Fibroblast of villous mesenchyme (primary cell): ENCODE measurements at places on chromosomes 3 and 15. TPM values are rescaled to one million over a fixed set of nuclear protein-coding genes. Genes with fewer than 3 reads are reported as not detected.
A peak's percentile ranks its signal among the peaks of the same experiment; 100 is the strongest.

DNA sequence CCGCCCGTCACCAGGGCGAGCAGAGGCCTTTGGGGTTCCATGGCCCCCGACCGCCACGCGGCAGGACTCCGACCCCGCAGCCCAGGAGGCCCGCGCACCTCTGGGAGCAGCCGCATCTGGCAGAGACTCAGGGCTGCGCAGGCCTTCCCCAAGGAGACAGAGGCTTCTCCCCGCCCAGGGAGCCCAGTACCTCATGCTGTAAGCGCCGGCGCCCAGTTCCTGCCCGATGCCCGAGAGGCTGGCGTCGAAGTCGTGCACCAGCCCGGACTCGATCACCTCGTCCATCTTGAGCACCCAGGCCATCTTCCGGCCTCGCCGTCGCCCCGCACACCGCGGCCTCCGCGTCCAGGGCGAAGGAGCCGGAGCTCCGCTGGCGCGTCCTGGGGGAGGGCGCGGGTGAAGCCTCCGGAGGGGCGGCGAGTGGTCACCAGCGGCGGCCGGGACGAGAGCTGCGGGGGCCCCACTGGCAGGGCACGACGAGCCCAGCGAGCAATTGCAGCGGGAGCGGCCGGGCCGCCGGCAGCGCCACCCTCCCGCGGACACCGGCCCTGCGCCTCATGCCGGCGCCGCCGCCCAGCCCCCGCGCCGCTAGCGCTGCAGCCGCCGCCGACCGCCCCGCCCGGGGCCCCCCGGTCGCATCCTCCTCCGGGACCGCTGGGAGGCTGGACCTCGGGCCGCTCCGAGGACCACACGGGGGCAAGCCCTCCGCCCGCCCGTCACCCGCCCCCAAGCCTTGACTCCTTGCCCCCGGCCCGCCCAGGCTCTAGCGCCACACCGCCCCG lies 468 bp downstream of the UBP1 start:
- peak; percentile 43 for DNase-seq

UCN2 gene
- total RNA-seq, result 6.0 and 11.9 TPM in 2 replicates

NRROS gene
- under 0.01 and 0.32 TPM in 2 replicates for total RNA-seq

ZPLD1 gene
- total RNA-seq, result 0.43 and 1.3 TPM in 2 replicates

- no peak for DNase-seq
These were observed 52.6 kb downstream of the BTD start for GRCh38 chr3:15654127-15654526.

GRCh38 chr15:74776821-74777768 lies 4.8 kb upstream of the CSK start:
- no peak for DNase-seq

GRCh38 chr3:71254281-71255057 lies 329.1 kb downstream of the FOXP1 start:
- DNase-seq, result peak; percentile 67
